ENCODE measurements at places on chromosomes 13 and 19. TPM values are rescaled to one million over a fixed set of nuclear protein-coding genes. Genes with fewer than 3 reads are reported as not detected.

DNA sequence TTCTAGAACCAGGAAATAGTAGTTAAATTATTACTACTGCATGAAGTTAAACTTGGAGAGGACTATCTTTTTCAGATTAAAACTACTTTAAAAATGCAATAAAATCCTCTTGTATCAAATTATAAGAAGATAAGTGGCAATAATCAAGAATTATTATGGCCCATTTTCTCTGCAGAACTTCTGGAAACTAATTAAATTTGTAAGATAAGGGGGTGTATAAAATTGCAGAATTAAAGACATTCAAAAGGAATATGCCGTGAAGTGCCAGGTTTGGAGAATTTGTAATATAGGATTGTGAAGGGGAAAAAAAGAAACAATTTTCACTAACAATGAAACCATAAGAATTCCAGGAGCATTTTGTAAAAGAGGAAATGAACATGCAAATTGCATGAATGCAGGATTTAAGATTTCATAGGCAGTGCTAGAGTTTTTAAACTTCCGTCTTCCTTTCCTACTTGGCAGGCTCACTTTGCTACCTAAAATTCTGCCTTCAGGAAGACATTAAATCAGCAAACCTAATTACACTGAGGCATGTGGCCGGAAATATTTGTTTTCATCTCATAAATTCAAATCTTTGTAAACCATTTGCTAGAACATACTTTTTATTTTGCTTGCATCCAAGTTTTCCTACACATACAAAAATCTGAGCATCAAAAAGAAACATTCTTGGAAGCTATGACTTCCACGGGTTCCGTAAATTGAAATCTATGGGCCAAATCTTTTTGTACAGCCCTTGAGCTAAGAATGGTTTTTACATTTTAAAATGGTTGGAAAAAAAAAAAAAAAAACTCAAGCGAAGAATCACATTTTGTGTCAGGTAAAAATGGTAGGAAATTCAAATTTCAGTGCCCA, 166.9 kb downstream of the DCLK1 start:
- no peak for DNase-seq

- no peak for DNase-seq
Observed at GRCh38 chr19:40143612-40144011, 47.6 kb upstream of the MAP3K10 start.

DNA sequence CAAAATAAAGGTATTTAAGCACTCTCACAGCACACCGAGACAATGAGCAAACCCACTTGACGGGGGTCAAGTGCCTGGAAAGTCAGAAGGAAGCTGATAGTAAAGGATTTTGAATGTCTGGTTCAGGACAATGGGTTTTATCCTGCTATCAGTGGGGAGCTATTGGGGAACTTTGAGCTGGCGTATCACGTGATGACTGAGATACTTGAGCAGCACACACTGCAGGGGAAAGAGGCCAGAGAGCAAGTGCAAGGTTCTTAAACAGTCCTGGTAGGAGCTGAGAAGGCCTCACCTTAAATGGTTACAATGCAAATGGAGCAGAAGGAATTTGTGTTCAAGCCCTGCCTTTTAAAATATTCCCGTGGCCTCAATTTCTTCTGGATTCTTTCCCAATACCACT, 225.3 kb downstream of the LACC1 start:
- DNase-seq: no peak

GRCh38 chr19:58519087-58519354, 589 bp downstream of the ZBTB45 start:
- DNase-seq: peak; percentile 78

GRCh38 chr19:35294328-35294727, 2.4 kb downstream of the MAG start:
- peak; percentile 14 for DNase-seq

DNA sequence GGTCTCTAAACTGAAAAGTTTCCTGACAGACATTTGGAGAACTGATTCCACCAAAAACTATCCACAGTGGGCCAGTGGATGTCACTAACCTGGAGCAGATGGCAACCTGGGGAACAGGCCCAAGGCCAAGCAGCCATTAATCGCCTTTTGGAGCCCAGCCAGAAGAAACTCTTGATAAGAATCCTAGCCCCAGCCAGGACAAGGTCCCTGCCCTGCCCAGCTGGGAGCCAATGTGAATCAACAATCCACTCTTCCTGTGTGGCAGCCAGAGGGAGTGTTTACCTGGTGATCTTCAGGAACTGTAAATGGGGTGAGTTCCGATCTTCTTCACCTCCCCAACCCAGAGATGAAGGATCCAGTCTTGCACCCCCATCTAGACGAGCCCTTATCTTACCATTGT, 14.5 kb upstream of the IGSF23 start:
- DNase-seq: no peak

DNA sequence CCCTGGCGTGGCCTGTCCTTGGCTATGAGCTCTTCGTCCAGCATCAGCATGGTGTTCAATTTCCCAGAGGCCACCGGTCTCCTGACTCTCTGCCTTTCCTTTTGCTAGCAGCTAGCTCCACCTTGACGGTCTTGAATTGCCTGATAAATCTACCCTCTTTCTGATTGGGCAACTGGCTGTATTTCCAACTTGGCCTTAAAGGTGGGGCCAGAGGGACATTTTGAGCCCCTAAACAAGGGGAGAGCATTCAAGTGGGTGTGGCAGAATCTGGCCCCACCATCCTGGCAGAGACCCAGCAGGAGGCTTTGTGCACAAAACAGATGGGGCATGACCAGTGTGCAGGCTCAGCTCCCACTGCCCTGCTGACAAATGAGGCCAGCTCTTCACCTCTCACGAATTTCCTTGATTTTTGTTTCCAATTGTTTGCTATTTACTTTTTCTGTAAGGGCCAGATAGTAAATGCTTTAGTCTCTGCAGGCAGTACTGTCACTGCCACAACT, 148.9 kb upstream of the VSTM2B start:
- DNase-seq: no peak

DNA sequence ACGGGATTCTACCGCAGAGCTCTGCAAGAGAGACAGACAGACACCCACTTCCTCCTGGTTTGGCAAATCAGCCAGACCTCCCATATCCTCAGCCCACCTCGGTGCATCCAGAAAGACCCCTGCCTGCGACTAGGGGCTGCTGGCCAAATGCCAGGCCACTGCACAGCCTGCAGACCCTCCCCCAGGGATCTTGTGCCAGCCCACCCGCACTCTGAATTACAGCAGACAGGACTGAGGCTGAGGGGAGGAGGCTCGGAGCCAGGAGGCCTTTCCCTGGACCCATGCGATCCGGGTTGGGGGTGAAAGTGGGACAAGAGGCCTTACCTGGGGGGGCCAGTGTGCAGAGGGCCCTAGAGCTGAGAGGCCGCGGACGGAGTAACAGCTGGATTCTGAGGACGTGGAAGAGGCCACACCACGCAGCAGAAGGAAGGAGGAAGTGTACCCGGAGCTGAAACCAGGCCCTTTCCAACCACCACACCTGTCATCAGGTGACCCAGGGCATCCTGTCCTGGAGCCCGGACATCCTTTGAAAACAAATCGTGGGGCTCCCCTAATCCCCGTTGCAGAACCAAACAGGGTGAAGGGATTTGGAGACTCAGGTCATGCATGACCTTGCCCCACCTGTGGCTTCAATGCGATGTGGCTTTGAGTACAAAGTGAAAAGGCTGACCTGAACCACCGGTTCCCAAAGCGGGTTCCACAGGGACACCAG, 993 bp downstream of the FUT6 start:
- DNase-seq: no peak

- DNase-seq: peak; percentile 92
Observed at GRCh38 chr19:31349160-31349881, at the start of gene TSHZ3. TSHZ3 (minus strand) TSS chr19:31349436; CDS start chr19:31349219, 217 bp downstream.

- no peak for DNase-seq
Observed at GRCh38 chr19:3100331-3100730, 6.2 kb downstream of the GNA11 start.

DNA sequence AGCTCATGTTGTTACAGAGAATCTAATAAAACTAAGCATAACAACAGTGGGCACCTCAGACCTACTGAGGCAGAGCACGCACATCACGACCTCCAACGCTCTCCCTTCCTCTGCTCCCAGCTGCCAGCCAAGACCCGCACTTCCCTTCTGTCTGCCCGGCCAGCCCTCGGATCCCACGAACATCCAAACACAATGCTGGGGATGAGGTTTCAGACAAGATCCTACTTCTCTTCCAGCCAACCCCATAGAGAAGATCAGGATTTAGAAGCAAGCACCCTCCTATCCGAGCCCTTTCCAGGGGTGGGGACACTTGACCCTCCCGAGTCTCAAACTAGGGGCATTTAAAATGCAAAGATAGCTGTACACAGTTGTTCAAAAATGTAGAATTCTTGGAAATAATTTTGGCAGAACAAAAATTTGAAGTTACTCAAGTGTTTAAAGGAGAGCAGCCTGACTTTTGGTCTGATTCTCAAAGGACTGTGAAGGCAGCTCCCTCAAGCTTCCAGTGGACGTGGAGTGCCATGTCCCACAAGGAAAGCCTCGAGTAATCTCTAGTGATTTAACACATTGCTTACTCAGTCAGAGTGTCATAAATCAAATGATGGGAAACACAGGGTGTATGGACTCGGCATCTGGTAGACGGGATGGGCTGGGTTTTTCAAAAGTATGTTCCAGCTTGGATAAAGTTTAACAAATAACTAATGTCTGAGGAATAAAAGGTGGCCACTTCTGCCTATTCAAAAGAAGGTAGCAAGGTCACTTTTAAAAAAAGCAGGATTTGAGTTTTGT, 32.8 kb downstream of the ANKRD10 start:
- DNase-seq: no peak

- no peak for DNase-seq
Observed at GRCh38 chr13:60260440-60260839, 96.7 kb upstream of the DIAPH3 start.

DNA sequence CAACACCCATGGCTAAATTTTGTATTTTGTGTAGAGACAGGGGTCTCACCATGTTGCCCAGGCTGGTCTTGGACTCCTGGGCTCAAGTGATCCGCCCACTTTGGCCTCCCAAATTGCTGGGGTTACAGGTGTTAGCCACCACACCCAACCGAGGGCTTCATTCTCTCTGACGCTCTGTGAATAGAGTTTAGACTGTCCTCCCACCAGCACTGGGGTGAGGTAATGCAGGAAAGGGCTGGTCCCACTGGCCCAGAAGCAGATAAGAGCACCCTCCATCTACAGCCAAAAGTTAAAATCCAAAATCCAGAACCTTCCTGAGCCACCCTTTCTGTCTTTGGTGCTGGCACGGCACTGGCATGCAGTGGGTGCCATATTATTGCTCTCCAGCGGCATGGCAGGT, 31.8 kb upstream of the HOMER3 start:
- no peak for DNase-seq

GRCh38 chr13:76754414-76754813, 131.8 kb downstream of the KCTD12 start:
- no peak for DNase-seq

GRCh38 chr19:16252459-16253205, 54.9 kb downstream of the AP1M1 start:
- no peak for DNase-seq

GRCh38 chr19:10936661-10937084, 8.1 kb downstream of the TIMM29 start:
- DNase-seq: no peak

GRCh38 chr13:92745258-92745657, 481.3 kb upstream of the GPC6 start:
- no peak for DNase-seq

The FUT2 gene
- total RNA-seq: not detected

The ADM5 gene
- 0.84 TPM for total RNA-seq

The ZNF560 gene
- not detected for total RNA-seq

The TLE6 gene
- 1.1 TPM for total RNA-seq

The PRTN3 gene
- total RNA-seq: not detected

Data from Right ventricle myocardium inferior (tissue), 1 donor.